ENCODE measurements at places on chromosomes 2 and 18. TPM values are rescaled to one million over a fixed set of nuclear protein-coding genes. Genes with fewer than 3 reads are reported as not detected.

Gene ANTXR1
- total RNA-seq, result 31.9 TPM

Gene WDSUB1
- 22.8 TPM for total RNA-seq

Gene COL3A1
- total RNA-seq, result 19.1 TPM

Gene TUBA3E
- total RNA-seq, result not detected
